Urothelium cell line (cell line): ENCODE measurements at places on chromosomes 2 and 18.

GRCh38 chr2:8682719-8683667 lies 1.1 kb downstream of the ID2 start:
- DNase-seq = no peak

DNA sequence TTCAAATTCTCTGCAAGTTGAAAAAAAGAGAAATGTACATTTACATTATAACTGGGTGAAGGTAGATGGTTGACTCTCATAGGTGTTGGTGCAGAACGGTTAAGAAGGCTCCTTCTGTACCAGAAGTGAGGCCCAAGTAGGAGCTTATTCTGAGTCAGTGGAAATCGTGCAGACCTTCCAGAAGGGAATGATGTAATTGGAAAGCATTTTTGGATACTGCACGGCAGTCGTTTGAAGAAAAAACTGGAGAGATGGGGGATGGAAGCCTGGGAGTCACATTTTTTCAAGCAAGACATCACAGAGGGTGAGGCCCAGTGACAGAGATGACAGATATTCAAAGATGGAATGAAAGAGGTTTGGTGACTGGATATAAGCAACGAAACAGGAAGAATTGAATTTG lies 39.4 kb downstream of the HRH4 start:
- peak; percentile 6 for DNase-seq

DNA sequence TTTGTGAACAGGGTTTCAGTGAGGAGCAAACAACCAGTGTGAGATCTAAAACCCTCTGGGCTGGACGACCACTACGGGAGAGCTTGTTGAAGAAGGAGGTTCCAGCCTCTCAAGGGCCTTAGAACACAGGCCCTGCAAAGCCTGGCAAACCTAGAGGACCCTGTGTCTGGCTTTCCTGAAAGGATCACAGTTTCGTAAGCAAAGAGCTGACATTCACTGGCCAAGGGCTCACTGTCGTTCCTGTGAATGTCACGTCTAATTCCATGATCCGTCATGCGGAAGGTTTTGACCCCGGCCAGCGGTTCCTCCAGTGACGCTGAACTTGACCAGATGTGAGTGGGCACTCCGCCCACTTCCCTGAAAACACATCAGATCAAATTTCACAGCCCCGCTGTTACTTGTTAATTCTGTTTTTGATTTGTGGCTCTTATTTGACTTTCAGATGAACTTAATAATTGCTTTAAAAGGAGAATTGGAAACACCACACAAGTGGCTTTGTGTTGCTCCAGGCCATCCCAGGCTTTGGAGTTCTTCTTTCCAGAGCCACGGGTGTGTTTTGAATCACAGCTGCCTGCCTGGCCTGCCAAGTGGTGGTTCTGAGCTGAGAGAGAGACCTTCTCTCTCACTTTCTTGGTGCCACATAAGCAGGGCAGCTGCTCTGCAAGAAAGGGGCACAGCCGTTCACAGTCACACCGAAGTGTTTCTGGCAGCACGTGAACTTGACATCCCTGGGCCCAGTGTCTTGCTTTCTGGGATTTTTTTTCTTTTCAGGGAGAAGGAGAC lies 308.4 kb downstream of the NDUFA10 start:
- DNase-seq = no peak

GRCh38 chr2:174125090-174125489 lies 123.2 kb downstream of the OLA1 start:
- no peak for DNase-seq

DNA sequence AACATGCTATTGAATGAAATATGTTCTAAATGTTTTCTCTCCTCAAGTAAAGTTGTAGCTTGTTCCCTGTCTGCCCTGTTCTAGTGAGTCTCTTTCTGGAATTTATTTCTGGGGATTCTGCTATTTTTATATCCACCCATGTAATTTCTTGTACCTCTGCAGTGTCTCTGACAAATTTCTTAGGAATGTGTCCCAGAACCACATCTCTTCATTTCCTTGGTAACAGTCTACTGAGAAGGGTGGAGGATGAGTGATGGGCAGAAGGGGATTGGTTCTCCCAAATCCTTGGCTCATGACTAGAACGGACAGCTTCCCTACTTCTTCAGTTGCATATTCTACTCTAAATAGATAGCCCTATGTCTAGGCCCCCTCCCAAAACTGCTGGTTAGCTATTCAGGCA lies 490.6 kb upstream of the LINC00305 start:
- DNase-seq = peak; percentile 54

GRCh38 chr2:48993576-48993975 lies 160.7 kb downstream of the FSHR start:
- no peak for DNase-seq

GRCh38 chr18:66749481-66750035 lies 145.7 kb upstream of the CDH19 start:
- DNase-seq = no peak

DNA sequence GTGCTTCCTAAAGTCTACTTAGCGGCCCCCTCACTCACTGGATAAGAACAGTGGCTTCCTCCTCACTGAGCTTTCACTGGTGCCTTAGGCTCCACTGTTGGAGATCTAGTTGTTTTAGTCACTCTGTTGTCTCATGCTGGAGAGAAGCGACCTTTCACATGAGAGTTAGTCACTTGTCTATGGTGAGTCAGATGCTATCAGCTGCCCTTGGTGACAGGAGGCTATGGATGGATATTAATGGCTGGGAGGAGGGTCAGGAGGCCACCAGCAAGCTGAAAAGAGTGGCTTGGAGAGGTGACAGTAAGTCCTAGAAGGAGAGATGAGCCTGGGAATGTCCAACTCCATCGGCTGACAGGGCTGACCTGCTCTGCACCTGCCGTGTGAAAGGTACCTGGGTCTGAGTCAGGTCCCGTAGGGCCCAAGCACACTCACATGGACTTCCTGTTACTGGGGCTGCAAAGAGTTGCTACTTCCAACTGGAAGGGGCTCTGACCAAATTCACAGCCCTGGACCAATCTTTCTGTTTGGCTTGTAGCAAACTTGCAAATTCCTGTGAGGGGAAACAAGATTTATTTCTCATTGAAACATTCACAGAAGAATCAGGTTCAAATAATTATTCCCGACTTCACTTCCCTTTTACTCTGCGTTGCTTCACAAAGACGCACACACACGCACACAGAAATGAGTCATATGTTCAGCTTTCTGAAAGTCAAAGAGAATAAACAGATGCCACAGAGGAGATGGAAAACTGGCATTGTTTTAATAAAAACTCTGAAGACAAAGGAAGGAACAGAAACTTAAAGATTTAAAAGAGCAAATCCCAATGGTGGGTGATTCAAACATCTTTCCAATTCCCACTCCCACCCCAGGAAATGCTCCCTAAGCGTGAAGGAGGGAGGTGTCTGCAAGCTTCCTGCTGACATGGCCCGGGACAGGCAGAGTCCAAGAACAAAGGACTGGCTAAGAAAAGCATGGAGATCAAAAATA lies 203.5 kb upstream of the TWIST2 start:
- peak; percentile 38 for DNase-seq

DNA sequence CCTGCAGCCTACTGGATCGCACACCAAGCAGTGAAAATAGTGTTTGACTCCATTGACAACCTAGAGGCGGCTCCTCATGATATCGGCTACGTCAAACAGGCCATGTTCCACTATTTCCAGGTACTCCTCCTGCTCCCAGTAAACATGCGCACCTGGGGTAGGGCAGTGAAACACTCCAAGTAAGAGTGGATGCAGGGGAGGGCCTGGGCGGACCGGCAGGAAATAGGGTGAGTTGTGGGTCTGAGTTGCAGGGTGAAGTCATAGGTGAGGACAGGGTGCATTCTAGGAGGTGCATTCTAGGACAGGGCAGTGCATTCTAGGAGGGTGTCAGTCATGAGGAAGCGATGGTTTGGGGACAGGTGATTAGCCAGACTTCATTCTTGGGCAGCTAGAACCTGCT lies 5.0 kb downstream of the NAGK start:
- no peak for DNase-seq

- no peak for DNase-seq
Observed at GRCh38 chr2:37573451-37574388, 97.7 kb downstream of the CDC42EP3 start.

- DNase-seq = no peak
Observed at GRCh38 chr2:176443946-176444345, 174.7 kb downstream of the MTX2 start.

GRCh38 chr2:73028841-73029240 lies 42.7 kb downstream of the SFXN5 start:
- no peak for DNase-seq

DNA sequence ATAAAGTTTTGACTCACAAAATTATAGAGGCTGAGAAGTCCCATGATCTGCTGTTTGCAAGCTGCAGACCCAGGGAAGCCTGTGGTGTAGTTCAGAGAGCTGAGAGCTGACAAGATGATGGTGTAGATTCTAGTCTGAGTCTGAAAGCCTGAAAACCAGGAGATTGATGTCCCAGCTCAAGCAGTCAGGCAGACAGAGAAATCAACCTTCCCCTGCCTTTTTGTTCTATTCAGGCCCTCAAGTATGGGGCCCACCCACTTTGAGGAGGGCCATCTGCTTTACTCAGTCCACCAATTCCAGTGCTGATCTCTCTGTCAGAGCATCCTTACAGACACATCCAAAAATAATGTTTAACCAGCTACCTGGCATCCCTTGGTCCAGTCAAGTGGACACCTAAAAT lies 479.6 kb downstream of the STK39 start:
- no peak for DNase-seq

DNA sequence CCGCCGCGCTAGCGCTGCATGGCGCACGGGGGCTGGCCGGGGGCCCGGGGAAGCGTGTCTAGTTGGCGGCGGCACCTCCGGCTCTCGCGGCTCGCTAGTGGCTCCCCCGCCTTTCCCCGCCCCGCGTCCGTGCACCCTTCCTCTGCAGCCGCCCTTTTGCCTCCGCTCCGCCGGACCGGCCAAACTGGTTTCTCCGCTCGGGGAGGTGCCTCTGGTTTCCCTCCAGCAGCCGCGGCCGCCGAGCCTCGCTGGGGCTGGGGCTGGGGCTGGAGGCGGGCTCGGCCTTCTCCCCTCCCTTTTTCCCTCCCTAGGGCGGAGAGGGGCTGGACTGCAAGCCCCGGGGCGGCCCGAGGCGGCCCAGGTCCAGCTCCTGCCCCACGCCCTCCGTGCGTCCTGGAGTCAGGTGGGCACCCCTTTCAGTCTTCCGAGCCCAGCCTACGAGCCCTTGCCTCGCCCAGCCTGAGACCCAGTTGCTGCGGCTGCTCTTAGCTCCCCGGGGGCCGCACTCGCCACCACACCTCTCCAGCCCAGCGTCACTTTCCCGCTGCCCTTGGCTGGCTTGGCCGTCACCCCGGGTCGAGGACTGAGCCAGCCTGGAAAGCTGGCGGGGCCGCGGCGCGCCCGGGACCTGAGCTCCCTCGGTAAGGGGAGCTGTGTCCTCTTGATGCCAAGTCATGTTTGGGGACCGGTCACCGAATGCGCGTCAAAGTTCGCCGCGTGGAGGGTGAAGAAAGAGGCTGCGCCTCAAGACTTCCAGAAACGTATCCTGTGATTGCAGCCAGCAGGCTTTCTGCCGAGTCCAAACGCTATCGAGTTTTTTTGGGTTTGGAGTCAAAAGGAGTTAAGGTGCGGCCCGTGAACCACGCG lies at the start of gene ATP8B1:
Gene ATP8B1 (minus strand): TSS at position 213 of the 867 bp plus-strand sequence. CDS start 71,508 bp downstream, outside the sequence.
- DNase-seq = no peak

GRCh38 chr18:3494569-3494968 lies 44.6 kb downstream of the TGIF1 start:
- DNase-seq = no peak

GRCh38 chr2:238075397-238075796 lies 14.6 kb downstream of the SCLY start:
- DNase-seq = no peak

DNA sequence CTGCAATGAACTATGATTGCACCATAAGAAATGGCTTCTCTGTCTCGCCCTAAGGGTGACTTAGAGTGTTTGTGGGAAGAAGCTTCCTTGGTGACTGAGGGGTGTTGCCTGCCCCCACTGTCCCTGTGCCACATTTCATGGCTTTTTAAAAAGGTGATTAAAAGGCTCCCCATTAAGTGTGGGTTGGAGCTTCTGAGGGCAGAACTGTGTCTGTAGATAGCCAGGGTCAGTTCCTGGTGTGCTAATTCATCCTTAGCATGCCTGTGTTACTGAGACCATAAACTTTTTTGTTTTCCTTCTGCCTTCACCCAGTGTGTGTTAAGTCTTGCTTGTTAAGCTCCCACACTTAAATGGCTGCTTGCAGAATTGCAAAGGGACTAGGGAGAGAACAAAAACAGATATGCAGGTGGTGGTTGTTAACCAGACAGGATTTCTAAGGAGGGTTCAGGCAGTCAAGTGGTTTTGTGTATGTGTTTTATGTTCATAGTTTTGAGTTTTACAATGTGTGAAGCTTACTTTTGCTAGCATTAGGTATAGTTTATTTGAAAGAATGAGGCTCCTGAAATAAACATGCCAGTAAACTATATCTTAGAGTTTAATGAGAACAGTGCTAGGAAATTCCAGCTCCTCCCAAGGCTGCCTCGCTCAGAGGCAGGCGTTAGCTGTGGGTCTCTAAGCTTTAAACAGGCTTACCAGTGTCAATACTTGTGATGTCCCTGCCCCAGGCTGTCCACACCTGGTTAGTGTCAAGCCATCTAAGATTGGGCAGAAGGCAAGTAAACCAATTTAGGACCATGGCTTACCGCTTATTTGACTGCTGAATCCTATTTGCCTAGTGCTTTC lies 14.5 kb downstream of the CERS6 start:
- no peak for DNase-seq

DNA sequence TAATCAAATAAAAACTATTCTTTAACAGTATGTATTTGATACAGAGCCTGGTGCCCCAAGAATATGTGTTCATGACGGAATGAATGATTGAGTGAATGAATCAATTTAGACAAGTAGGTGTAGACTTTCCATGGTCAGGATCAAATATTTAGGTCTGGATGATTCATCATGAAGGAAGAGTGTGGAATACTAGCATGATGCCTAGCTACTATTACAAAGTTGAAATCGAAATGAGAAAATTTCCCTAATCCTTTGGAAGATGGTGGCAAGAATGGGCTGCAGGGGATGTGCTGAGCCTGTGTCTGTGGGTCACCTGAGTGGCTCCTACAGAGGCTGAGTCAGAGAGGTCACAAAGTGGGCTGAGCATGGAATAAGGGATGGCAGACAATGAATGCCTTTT lies 3.1 kb upstream of the MALT1 start:
- no peak for DNase-seq

GRCh38 chr2:43210125-43210466 lies 16.3 kb downstream of the ZFP36L2 start:
- no peak for DNase-seq

DNA sequence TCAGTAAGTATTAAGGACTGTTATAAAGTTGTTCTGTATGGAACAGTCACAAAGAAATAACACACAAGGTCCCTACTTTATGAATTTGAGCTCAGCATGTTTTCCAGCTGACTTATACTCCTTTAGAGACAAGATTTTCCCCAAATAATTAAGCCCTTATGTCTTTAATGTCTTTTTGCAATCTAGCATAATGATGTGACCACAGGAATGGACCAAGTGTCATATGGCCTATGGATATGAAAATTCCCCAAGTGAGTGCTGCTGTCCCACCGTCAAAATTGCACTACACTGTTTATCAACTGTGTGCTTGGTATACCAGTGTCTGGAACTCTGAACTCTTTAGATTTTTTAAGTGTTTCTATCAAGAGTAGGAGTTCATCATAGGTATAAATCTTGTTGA lies 369.6 kb downstream of the PID1 start:
- DNase-seq = no peak

DNA sequence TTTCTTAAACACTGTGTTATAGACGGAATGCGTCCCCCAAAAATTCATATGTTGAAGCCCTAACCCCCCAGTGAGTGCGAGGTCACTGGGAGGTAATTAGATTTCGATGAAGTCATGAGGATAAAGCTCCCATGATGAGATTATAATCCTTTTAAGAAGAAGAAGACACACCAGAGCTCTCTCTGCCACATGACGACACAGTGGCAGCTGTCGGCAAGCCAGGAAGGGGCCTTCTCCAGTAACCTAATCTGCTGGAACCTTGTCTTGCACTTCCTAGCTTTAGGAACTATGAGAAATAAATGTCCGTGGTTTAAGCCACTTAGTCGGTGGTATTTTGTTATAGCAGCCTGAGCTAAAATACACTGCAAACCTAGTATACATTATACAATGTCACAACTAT lies 12.3 kb downstream of the TMEM237 start:
- no peak for DNase-seq
